T-helper 1 cell (primary cell): ENCODE measurements at places on chromosomes 11 and 22.

DNA sequence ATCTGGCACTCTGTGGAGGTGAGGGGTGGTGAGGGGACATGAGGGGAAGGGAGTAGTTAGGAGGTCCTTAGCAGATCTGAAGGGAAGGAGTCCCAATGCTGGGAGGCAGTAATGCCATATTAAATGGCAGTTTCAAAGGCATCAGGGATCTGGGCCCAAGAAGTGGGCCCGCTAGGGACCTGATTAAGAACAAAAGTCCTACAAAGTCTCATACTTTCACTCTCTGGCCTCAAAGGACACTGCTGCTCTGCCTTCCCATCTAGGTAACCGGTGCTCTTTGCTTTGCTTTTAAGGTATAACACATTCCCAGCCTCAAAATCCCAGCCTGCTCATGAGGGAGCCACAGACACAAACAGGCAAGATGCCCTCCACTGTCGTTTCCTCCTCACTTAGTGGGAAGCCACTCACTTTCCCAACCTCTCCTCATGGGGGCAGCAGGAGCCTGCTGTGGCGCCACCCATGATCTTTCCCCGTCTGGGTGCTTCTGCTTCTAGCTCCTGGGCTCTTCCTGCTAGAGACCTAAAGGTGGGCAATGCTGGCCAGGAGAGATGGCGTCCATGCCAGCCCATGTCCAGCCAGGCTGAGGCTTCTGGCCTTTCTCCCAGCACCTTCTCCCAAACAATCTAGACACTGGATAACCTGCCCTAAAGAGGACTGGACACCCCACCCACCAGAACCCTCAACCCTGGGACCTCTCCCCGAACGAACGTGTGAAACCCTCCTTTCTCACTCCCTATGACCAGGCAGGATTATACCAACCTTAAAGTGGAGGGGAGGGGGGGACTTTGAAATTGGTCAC lies 68.3 kb downstream of the PLEKHA7 start:
- DNase-seq, result no peak

- no peak for DNase-seq
Measured at GRCh38 chr11:35494957-35495490, 30.4 kb downstream of the PAMR1 start.

DNA sequence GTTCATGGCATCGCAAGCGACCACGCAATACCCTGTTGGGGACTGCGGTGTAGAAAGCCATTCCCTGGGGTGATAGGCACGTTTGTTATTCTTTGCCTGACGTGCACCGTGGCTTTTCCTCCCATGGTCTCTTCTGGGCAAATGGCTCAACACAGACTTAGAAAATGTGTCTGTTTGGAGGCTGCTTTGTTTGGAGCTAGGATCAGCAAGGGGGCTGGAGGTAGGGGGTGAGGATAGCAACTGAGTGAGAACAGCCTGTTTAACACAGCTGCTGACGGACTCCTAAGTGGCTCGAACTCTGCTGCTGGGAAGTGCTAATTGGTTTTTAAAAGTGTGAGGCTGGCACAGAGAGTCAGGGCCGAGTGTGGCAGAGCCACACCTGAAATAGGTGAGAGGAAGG lies 16.1 kb upstream of the CHRM4 start:
- no peak for DNase-seq

GRCh38 chr22:31629741-31630184 lies 32.3 kb downstream of the PISD start:
- DNase-seq, result no peak

- no peak for DNase-seq
Measured at GRCh38 chr11:64755681-64756361, 4.0 kb downstream of the PYGM start.

GRCh38 chr11:107722662-107723061 lies 10.8 kb upstream of the SLN start:
- no peak for DNase-seq

DNA sequence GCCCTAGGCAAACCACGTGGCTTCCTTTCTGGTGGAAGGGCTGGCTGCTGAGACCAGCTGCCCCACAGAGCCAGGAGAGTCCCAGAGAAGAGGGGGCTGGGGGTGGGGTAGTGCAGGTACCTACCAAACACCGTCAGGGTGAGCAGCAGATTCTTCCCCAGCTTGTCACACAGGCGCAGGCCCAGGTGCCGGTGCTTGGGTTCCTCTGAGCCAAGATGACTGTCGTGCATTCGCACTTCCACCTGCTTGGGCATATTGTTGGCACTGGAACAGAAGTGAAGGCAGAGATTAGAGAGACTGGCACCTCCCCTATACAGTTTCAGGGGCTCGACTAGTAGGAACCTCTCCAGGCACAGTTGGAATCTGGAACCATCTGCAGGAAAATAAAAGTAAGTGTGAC lies 102.1 kb downstream of the SLC1A2 start:
- DNase-seq, result no peak

- no peak for DNase-seq
Measured at GRCh38 chr11:9953994-9954626, 290.2 kb downstream of the SWAP70 start.

- no peak for DNase-seq
Measured at GRCh38 chr11:19597876-19598275, 114.8 kb upstream of the NAV2 start.

- no peak for DNase-seq
Measured at GRCh38 chr11:87306262-87306851, 268.6 kb downstream of the TMEM135 start.

DNA sequence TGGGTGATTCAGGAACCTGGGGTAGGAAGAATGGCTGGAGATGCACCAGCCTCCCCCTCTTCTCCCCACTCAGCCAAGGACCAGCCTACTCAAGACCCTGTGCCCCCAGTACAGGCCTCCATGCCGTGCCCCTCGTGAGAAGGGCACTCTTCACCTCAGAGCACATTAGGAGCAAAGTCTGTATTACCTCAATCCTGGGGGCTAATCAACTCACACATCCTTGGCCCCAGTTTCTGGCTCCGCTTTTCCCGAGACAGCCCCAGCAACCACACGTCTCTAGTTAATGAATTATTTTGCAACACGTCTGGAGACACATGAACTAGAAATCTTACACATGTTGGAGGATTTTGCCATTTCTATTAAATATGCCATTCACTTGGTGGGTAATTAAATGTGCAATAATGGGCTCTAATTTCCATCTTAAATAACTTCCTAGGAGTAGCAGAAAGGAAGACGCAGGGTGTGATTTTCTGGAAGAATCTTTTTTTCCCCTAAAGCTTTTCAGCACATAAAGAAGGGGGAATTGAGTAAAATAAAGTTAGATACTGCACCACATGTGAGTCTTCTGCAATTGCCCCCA lies 63.0 kb downstream of the TMPRSS5 start:
- no peak for DNase-seq

GRCh38 chr11:34685864-34686263 lies 65.0 kb downstream of the EHF start:
- DNase-seq, result no peak

DNA sequence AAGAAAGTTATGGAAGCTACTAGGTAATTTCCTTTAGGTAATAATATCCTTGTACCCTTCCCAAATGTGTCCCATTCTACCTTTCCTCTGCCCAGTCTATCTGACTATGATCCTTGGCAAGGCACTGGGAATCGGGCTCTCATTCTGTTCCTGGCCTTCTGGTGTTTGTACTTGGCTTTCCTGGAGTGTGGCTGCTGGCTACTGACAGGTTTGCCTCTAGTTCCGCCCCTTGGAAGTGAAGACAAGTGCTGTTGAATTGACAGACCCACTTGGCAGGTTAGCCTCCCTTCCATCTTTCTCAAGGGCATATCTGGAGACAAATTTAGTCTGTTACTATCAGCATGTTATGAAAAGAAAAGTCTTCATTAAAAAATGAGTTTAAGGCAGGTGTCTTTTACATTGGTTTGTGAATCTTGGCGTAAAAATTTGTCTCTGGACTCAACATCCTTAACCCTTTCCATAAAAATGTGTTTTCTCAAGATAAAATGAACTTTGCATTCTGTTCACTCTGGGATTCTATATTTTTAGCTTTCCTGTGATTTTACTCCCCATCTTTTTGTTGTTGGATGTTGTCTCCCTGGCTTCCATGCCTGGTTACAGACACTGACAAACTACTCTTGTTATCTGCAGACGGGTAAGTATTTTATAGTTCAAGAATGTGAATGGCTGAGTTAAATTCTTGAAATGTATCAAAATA lies 287.4 kb upstream of the PDGFD start:
- no peak for DNase-seq

DNA sequence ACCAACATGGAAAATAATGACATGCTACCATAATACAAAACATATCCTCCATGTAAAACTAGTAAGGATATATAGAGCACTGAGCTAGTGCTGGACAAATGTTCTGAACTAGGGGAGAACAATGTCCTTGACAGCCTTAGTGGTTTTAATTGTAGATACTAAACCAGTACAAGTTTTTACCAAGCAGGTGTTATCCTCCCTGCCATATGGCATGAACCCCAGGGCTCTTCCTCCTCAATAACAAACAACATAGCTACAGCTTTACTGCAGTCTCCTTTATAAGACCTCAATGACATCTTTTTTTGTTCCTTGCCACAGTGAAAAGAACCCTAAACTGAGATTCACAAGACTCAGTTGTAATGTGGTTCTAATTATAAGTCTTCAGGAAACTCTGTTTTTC lies 70.2 kb upstream of the GDPD4 start:
- DNase-seq, result no peak

DNA sequence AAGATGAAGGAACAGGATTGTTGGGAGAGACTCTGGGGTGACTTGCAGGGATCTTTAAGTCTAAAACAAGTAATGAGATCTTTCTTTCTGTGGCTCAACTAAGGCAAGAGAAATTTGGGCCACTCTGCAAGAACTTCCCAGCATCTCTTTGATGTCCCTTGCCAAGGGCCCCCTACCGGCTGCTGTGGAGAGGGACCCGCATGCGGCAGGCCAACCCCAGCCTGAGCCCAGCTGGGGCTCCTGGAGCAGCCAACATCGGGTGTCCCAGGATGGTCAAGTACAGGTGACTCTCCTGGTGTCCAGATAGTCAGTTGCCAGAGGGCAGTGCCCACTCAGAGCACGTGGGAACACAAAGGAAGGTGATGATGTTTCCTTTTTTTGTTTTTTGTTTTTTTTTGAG lies 363.2 kb downstream of the TBC1D22A start:
- DNase-seq, result no peak

- no peak for DNase-seq
Measured at GRCh38 chr11:12906501-12906900, 102.6 kb upstream of the RASSF10 start.

DNA sequence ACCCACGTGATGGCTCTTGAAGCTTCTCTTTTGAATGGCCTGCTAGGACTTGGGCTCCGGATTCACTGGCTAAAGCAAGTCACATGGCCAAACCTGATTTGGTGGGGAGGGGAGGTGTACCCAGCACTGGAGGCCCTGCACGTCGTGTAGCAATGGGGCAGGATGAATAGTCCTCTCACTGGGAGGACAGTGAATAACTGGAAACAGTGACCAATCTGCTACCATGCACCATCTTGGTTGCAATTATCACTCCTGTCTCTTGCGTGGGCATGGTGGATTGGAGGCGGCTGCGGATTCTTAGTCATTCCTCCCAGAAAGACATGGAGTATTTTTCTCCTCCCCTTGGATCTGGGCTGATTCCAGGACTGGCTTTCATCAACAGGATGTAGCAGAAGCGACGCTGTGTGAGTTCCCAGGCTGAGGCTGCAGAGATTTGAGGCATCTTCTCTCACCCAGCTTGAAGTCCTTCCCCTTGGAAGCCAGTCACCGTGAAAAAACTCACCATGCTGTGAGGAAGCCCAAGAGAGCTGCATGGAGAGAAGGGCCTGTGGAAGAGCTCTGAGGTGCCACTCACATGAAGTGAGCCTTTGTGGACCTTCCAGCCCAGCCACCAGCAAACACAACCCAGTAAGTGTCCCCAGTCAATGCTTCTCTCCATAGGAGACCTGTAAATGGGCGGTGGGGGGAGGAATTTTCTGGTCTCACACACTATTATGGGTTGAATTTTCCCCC lies 70.4 kb downstream of the IGLL1 start:
- DNase-seq, result no peak

GRCh38 chr22:45512363-45512762 lies 9.7 kb downstream of the FBLN1 start:
- no peak for DNase-seq

DNA sequence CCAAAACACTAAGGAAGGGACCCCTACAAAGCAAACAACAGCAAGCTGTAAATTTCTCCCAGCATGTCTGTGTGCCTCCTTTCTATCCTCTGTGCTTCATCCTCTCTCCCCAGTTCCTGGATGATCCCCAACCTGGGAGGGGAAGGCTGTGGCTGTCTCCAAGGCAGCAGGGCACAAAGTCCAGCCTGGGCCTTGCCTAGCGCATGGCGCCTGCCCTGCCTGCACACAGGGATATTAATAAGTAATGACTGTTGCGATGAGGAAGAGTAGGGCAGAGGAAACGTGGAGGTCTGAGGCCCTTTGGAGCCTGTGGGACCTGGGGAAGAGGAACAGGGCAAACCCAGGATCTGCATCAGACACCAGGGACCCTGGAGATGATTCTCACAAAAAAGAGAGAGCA lies 2.0 kb downstream of the USH1C start:
- no peak for DNase-seq

DNA sequence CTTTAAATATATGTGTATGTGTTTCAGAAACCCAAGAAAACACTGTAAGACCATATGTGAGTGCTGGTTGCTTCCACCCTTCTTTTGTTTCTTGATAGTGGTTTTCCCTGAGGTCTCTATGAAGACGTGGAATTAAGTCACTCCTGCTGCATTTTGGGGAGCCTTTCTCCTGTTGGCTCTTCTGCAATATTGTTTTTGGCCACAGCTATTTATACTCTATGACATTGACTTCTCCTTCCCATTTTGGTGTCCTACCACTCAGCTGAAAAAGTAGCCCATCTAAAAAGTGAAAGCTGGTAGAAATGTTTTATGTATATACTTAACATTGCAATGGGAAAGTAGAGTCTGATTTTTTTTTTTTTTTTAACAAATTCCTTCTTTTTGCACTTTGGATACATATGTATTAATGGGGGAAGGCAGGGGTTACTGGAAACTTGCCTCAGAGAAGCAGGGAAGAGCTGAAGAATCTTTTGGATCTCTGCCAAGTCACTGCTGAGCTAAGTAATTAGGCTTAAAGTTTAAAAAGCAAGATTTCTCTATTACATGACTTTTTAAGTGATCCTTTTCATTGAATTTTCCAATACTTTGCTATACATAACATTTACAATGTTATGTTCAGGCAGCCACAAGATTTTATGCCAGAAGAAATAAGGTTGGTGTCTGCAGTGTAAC lies 1.8 kb downstream of the TTC17 start:
- no peak for DNase-seq

DNA sequence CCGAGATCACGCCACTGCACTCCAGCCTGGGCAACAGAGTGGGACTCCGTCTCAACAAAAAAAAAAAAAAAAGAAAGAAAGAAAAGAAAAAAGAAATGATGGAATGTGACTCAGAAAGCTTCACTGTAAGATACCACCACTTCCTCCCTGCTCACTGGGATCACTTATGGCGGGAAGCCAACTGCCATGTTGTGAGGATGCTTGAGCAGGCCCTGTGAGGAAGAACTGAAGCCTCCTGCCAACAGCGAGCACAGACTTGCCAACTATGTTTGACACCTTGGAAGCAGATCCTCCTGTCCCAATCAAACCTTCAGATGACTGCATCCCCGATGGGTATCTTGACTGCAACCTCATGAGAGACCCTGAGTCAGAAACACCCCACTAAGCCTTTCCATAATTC lies 8.3 kb downstream of the SEC14L6 start:
- DNase-seq, result no peak

GRCh38 chr11:31045335-31045734 lies 324.2 kb downstream of the DCDC1 start:
- DNase-seq, result no peak
